T-helper 1 cell (primary cell): ENCODE measurements at places on chromosomes 1 and 21.

DNA sequence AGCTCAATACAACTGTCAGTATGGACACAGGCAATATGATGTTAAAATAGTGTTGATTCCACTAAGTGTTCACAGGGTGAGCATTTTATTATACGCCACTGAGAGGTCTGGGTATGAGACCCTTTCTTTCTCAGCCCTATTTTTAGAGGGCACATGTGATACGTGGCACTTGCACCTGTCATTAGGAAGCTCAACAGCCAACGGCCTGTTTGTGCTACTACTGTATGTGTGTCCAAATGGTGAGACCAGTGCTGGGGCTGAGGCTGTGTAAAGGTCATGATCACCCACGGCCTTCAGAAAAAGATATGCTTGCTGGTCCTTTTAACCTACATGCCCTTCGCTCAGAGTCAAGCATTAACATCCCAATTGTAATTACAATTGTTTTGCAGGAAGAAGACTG, 176.2 kb downstream of the DUSP10 start:
- no peak for DNase-seq

- no peak for DNase-seq
Measured at GRCh38 chr1:221435504-221435904, 306.4 kb downstream of the DUSP10 start.

DNA sequence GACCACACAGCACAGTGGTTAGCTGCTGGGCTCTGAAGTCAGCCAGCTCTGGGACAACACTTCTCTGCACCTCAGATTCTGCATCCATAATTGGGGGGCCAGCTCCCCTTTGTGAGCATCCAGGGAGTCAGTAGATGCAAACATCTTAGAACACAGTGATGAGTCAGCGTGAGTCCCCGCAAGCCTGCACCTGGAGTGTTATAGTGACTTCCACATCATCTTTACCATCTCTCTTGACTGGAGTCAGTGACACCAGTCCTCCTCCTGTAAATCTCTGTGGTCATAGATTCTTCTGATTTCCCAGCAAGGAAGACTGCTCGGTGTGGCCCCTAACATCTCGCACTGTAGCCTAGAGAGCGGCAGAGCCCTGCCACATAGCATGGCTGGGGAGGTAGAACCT, 13.9 kb upstream of the EDN2 start:
- DNase-seq = no peak

DNA sequence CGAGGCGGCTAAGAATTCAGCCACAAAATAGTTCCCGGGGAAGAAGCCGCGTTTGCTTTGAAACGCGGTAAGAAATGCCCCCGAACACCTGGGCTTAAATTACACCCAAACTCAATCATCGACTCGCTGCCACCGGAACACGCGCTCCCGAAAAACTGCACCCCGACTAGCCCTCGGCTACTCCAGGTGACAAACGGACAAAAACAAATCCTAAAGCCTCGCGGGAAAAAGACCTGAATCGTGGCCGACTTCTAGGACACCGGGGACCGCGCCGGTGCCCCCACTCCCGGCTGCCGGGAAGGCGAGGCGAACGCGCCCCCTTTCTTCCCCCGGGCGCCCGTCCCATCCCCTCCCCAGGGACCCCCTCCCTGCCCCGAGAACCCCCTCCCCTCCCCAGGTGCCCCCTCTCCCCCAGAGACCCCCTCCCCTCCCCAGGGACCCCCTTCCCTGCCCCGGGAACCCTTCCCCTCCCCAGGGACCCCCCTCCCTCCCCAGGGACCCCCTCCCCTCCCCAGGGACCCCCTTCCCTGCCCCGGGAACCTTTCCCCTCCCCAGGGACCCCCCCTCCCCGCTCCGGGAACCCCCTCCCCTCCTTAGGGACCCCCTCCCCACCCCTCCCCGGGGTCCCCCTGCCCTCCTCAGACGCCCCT, 628 bp downstream of the C1orf159 start:
- DNase-seq = no peak

- DNase-seq = no peak
Measured at GRCh38 chr1:5161372-5161771, 507.0 kb downstream of the AJAP1 start.
